ENCODE measurements at places on chromosomes 4 and X.

- no peak for DNase-seq
These were observed 1.1 kb downstream of the MORF4L2 start for GRCh38 chrX:103685396-103685795.

DNA sequence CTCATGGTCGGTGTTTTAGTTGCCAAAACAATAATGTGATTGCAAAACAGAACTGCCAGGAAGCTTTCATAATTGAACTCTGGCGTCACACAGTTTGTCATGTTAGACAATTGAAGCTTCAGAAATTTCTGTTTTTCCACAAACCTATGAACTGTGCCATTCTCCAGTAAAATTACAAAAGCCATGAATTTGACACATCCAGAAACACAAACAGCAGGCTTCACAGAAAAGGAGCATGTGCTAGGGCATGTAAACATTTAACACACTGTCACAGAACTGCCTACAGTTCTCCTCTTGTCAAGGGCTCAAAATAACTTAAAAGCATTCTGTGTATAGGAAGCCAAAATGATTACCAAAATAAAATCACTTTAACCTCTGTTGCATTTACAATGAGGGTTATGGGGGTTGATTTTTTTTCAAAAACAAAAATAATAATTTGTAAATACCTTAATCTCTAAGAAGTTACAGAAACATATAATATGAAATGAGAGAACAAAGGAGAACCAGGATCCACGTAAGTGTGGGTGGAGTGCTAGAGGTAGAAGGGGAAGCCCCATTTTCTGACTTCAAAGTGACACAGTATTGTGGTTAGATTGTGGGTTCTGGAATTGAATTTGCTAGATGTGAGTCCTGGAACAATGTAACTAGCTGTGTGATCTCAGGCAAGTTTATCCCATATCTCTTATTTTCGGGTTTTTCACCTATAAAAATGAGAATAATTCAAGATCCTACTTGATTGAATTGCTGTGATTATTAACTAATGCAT, 295.0 kb downstream of the CENPC start:
- DNase-seq = no peak

- peak; percentile 21 for DNase-seq
These were observed 46.7 kb downstream of the LARP1B start for GRCh38 chr4:128107766-128108165.

DNA sequence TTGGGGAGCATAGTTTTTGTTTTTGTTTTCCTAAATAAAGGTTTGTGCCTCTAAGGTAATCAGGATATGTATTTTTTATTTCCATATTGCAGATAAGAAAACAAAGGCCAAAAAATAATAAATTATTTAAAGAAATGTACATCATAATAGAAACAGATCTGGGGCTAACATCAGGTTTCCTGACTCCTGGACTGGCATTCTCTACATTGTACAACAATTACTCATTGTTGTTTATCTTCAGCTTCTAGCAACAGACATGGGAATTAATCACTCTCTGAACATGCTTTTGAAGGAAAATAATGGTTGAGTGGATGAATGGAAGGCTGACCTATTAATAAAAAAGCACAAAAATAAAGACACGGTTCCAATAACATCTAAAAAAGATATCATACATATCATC, 146.2 kb downstream of the KCNIP4 start:
- peak; percentile 28 for DNase-seq

GRCh38 chr4:169174247-169174646, 96.5 kb downstream of the SH3RF1 start:
- no peak for DNase-seq

DNA sequence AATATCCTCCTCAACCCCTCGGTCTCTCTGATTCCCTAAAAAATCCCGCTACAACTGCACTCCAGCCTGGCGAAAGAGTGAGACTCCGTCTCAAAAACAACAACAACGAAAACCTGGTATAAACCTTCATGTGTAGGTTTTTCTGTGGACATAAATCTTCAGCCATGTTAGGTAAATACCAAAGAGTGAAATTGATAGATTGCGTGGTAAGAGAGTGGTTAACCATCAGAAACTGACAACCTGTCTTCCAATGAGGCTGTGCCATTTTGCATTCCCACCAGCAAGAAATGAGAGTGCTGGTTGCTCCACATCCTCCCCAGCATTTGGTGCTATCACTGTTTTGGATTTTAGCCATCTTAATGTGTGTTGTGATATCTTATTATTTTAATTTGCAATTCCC, 10.9 kb downstream of the TBC1D19 start:
- DNase-seq = no peak

DNA sequence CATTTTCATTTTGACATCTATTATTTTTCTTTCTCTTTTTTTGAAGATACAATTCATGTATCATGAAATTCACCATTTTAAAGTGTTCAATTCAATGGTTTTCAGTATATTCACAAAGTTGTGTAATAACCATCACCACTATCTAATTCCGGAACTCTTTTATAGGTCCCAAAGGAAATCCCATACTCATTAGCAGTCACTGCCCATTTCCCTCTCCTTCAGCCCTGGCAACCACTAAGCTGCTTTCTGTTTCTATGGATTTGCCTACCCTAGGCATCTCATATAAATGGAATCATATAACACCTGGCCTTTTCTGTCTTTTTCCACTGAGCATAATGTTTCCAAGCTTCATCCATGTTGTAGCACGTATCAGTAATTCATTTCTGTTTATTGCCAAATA, 3.2 kb upstream of the FGF2 start:
- DNase-seq = no peak

GRCh38 chrX:3450881-3451570, 104.6 kb upstream of the MXRA5 start:
- no peak for DNase-seq

DNA sequence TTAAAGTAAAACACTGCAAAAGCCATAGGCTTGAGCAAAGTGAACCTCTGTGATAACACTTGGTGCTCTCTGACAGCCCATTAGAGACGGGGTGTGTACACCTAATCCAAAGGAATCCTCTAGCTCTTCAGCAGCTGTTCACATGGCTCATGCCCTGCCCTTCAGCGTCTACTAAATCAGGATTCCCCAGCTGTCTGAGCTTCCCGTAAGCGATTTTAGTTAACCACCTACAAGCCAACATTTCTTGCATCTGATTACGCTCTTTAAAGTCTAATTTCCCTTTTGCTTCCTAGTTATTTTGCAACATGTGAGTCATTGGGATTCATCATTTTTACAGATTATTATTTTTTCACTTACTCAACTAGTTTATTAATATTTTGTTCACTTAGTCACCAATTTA, 6.5 kb downstream of the DMD start:
- peak; percentile 9 for DNase-seq

DNA sequence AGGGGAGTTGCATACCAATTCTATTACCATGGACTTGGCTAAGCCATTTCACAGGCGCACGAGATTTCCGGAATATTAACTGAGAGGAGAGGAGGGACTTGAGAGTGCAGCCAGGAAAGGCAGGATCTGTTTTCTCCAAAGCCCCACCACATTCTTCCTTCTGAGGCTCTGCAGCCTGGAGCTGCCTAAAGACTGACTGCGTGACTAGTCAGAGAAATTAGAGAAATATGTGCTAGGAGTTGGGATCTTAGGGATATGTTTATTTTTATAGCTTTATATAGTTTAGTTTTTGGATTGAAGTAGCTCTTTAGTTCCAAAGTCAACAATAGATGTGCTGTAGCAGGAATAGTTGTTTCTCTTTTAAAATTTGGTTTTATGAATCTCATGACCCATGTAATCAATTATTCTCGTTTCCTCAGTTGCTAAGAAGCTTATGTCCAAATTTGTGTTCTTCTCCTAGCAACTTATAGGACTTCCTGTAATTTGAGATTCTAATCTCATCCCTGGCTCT, 300.1 kb upstream of the DDX53 start:
- peak; percentile 35 for DNase-seq

GRCh38 chrX:36160081-36160480, 240.5 kb downstream of the CFAP47 start:
- no peak for DNase-seq

DNA sequence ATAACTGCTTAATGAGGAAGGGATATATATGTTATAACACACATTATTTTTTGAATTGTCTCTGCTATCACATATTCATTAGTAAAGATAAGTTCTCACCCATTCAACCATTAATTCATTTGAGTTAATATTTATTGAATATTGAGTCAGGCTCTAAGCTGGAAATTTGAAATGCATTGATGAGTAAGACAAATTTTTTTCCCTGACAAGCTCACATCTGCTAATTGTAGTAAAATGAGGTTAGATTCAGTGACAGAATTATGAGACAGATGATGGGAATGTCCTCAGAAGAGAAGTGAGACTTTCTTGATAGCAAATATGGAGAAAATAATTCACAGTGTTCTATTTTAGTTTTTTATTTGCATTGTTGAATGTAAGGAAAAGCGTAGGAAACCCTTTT, 194.3 kb downstream of the SLC4A4 start:
- no peak for DNase-seq

- DNase-seq = no peak
These were observed 451.3 kb downstream of the TLL1 start for GRCh38 chr4:166324321-166324720.

GRCh38 chr4:128803783-128804182, 5.7 kb upstream of the JADE1 start:
- DNase-seq = no peak

GRCh38 chrX:40964633-40965586, 120.3 kb upstream of the USP9X start:
- DNase-seq = no peak

DNA sequence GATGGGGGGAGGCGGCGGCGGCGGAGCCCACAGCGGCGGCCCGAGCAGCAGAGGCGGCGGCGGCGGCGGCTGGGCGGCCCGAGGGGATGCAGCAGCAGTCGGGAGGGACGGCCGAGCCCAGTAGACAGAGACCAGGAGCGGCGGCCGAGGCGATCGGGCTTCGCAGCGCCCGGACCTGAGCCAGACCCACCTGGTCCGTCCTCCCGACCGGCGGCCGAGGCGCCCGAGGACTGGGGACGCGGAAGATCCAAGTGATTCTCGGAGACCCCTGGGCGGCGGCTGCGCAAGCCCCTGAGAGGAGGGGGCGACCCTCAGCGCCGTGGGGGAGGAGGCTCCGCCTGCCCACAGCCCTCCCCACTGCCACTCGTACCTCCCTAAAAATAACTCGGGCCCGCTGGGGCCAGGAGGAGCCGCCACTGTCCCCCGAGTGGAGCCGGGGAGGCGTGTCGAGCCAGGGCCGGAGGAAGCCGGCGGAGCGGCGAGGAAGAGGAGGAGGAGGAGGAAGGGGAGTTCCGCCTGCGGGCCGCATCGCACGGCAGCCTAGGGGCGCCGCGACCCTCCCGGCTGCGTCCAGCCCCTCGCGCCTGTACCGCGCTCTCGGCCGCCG, 608 bp downstream of the RAPGEF2 start:
- no peak for DNase-seq

- no peak for DNase-seq
These were observed 48.0 kb upstream of the TMEM131L start for GRCh38 chr4:153418121-153418520.

- no peak for DNase-seq
These were observed 15.5 kb downstream of the PFKFB1 start for GRCh38 chrX:54978448-54978847.

GRCh38 chr4:187903106-187903505, 92.5 kb upstream of the ZFP42 start:
- DNase-seq = no peak

- DNase-seq = no peak
These were observed 13.5 kb upstream of the CDKN2AIP start for GRCh38 chr4:183430994-183431347.

DNA sequence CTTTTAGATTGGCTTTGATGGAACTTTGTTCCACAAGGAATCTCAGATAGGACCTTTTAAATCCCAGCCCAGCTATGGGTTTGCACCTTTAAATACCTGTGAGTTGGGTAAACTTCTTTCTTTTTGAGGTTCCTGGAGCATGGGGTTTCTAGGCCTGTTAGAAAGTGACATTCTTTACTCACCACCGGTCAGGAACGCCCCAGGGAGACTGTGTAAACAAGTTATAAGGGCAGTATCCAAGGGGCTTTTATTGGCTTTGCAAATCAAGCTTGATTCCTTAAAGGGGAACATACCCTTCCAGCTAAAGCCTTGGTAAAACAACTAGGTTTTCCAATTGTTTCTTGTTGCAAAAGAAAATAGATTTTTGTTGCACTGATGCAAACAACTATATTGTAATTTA, 93.4 kb downstream of the TENT5D start:
- no peak for DNase-seq

- peak; percentile 34 for DNase-seq
These were observed 17.4 kb upstream of the PDCL2 start for GRCh38 chr4:55609393-55609866.

GRCh38 chr4:78936989-78937388, 2.2 kb downstream of the PAQR3 start:
- DNase-seq = no peak

GRCh38 chrX:43469391-43470054, 186.6 kb upstream of the MAOA start:
- DNase-seq = no peak

- DNase-seq = no peak
These were observed 55.2 kb upstream of the HGFAC start for GRCh38 chr4:3386526-3386925.

- no peak for DNase-seq
These were observed 7.9 kb downstream of the SPRY1 start for GRCh38 chr4:123404533-123404932.

DNA sequence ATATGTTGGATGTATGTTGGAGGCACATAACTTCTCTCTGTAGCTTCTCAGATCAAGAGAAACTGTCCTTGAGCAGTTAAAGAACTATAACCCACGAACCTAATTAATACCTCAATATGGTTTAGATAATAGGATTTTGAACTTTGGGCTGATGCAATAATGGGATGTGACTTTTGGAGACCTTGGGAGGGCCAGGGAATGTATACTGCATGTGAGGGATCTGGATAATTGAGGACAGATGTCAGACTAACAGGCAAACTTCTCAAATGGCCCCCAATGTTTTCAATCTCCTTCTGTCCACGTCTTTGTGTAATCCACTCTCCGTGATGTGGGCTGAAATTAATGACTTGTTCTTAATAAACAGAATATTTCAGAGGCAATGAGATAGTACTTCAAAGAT, 202.2 kb upstream of the FAT4 start:
- DNase-seq = peak; percentile 30

DNA sequence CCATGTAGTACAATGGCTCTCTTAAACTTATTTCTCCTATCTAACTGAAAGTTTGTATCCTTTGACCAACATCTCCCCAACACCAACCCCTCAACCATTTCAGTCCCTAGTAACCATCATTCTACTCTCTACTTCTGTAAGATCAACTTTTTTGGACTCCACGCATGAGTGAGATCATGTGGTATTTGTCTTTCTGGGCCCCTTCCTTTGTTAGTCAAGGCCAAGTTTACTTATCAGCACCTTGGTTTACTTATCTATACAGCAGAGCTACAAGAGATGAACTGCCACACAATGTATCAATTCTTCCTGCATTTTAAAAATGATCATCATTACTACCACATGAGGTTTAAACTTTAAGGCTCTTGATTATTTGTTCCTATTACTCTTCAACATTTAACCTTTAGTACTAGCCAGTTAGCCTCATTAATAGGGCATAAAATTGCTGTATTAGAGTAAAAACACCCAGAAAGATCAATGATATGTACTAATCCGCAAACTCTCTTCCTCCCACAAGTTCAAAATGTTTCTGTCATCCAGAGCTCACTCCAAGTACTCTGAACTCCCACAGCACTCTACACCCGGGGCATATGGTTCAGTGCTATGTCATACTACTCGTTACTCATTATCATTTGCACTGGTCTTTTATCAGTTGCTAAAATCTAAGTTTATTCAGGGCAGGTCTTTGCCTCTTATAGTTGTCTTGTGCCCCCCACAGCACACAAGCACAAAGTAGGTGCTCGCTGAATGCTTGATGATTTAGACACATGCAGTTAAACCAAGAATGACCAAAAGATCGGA, 145.7 kb upstream of the ADAMTS3 start:
- DNase-seq = no peak

- DNase-seq = no peak
These were observed 18.1 kb downstream of the USP38 start for GRCh38 chr4:143202824-143203223.
